ENCODE measurements at places on chromosomes 2 and 18.

GRCh38 chr2:186544255-186544675, 45.6 kb upstream of the ITGAV start:
- no peak for DNase-seq

DNA sequence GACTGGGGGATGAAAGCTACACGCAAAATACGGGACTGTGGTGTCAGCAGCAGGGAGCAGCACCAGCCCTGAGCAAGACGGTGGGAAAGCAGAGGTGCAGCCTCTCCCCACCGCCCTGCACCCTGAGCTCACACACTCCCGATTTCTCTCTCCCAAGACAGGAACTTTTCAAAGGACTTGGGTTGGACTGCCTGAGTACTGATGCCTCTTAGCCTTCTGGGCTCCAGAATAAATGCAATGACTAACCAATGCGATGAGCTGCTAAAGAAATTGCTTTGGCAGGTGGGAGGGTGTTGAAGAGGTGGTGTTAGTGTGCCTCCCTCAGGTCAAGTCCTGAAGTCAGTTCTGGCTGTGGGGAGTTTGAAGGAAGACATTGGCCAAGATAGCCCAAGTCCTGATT, 9.6 kb downstream of the TRIM54 start:
- no peak for DNase-seq

- DNase-seq = no peak
Measured at GRCh38 chr2:64213532-64214275, 69.5 kb upstream of the PELI1 start.

DNA sequence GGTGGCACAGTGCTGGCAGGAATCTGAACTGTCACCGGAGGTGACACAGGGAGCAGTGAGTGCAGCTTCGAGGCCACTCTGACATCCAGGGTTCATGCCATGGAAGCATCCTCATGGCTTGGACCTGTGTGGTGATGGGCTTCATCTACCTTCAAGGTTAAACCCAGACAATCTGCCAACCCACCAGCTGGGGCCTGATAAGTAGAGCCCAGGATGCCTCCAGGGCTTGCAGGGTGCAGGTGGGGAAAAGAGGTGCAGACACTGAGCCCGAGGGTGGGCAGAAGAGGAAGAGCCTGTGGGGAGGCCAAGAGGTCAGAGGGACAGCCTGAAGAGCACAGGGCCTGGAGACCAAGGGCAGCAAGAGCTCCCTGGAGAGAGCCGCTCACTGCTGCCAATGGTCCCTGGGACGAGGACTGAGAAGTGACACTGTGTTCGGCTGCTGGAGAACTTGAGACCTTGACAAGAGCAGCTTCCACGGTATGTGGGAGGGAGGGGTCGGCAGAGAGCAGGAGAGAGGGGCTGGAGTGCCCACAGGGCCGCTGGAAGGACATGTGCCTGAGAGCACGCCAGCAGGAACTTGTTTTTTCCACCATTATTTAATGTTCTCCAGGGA, 8.1 kb upstream of the HES6 start:
- DNase-seq = no peak

Measured in activated T-helper 1 cell treated with anti-CD3 and anti-CD28 coated beads, Interleukin-2, amount 50 U/mL, for 16 hours (primary cell).